NCI-H1092 treated with DMSO at 0.1 percent for 48 hours (cell line): ENCODE measurements at places on chromosomes 2 and 18.

- no peak for DNase-seq
These were observed 20.0 kb downstream of the KCNF1 start for GRCh38 chr2:10931710-10932255.

DNA sequence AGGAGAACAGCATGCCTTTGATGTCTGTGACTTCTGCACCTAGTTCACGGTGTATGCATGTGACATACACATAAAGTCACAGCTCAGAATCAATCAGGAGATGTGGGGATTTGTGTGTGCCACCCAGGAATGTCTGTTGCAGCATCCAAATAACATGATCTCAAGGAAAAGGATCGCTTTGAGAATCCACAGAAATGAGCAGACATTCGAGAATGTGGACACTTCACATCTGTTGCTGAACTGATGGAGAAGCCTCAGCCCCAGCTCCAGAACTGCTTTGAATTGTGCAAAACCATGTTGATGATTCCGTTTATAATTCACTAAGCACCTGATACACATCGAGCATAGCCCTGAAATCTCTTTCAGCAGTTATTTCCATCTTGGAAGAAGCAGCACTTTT, 208.6 kb downstream of the CMPK2 start:
- no peak for DNase-seq

GRCh38 chr2:240326886-240327285, 108.6 kb upstream of the GPC1 start:
- DNase-seq = no peak

GRCh38 chr2:169853041-169853668, 25.9 kb downstream of the UBR3 start:
- DNase-seq = no peak

GRCh38 chr18:12397793-12398192, 9.9 kb upstream of the PRELID3A start:
- no peak for DNase-seq

DNA sequence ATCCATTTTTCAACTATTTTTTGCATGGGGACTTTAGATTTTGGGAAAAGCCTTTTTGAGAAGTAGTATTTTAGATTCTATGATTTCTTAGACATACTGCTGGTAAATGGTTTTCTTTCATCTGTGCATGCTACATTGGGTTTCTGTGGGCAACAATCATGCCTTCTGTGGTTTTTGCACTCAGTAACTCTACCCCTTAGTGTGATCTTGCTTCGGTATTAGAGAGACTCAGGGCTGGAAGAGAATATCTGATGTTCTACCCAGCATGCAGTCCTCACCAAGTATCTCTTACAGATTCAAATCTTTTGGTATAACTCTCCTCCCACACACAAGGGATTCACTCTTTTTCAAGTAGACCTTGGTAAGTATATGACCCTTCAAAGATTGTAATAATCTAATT, 183.0 kb downstream of the PMAIP1 start:
- no peak for DNase-seq

GRCh38 chr2:191030521-191031154, 16.7 kb upstream of the STAT1 start:
- peak; percentile 46 for DNase-seq

GRCh38 chr2:27152102-27152795, 3.4 kb downstream of the TCF23 start:
- DNase-seq = no peak

DNA sequence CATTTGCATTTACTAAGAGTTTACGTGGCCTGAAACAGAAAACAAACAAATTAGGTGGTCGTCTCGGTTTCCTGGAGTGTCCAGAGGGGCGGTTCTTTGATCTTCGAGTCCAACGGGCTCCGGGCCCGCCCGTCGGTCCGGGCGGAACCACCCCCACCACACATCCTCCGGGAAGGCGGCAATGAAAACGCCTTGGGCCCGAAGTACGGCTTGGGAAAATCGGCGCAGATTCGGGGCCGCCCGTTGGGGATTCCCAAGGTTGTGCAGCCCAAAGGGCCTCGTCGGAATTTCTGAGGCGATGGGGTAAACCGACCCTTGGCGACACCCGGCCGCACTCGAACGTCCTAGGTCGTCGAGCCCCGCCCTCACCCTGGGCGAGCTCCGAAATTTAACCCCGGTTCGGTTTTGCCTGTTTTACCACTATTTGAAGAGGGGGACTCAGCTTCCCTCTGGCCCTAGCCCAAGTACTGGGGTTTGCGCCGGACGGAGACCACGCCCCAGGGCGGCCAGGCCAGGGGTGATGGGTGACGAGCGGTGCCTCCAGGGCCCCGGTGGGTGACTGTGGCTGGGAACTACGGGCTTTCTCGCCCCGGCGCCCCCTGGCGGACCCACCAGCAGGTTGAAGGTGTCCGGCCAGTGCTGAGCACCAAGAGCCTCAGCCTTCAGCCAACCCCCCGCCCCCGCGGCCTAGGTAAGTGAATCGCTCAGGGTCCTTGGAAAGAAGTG, 1.9 kb upstream of the CFAP53 start:
- DNase-seq = no peak
